ENCODE measurements at places on chromosomes 1 and 21.

DNA sequence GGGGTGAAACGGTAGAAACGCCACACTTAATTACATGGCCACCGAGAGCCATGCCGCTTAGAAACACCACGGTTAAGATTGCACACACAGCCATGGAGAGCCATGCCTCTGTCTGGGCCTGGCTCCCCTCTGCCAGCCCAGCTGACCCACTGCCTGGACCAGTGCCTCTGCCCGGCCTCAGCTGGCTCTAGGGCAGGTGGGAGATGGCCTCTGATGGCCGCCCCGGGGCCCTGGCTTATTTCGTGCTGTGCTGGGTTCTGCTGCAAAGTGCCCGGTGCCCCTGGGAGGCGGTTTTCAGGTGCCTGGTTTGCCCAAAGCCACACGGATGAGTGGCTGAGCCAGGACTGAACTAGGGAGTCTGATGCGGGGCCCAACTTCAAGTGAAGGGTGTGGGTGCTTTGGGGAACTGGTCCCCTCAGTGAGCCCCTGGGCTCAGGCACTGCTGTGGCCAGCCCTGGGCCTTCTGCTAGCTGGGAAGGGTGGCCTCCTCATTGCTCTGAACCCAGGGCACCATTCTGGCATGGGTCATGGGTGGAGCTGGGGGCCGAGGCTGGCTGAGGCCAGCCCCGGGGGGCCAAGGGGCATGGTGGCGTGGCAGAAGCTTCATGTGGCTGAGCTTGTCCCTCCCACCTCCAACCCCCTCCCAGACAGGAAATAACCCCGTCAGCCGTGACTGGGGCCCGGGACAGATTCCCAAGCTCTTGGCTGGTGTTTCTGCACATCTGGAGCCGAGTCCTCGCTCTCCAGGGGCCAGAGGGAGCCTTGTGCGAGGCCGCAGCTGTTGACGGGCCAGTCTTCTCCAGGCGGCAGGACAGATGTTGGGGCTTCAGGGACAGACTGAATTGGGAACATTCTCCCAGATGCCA is 1.9 kb upstream of the GPR153 start:
- no peak for DNase-seq

DNA sequence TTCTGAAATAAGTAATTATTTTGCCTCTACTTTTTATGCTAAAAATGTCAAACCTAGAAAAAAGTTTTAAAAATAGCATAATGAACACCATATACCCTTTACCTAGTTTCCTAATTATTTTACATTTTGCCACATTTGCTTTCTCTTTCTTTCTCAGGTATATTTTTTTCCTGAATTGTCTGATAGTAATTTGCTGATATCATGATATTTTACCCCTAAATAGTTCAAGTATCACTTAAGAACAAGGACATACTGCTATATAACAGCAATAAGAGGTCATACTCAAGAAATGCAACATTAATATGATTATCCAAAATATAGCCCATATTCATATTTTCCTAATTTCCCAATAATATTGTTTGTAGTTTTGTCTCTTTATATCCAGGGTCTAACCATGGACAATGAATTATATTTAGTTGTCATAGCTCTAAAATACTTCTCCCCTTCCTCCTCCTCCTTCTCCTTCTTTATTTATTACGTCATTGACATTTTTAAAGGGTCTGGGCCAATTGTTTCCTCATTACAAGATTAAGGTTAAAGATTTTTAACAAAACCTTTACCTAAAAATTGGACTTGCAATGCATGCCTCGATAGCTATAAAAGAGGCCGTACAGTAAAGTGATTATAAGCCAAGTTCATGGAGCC is 20.3 kb upstream of the SMYD2 start:
- DNase-seq = no peak

- DNase-seq = no peak
Observed at GRCh38 chr21:44528634-44528995, 11.4 kb downstream of the KRTAP10-1 start.

DNA sequence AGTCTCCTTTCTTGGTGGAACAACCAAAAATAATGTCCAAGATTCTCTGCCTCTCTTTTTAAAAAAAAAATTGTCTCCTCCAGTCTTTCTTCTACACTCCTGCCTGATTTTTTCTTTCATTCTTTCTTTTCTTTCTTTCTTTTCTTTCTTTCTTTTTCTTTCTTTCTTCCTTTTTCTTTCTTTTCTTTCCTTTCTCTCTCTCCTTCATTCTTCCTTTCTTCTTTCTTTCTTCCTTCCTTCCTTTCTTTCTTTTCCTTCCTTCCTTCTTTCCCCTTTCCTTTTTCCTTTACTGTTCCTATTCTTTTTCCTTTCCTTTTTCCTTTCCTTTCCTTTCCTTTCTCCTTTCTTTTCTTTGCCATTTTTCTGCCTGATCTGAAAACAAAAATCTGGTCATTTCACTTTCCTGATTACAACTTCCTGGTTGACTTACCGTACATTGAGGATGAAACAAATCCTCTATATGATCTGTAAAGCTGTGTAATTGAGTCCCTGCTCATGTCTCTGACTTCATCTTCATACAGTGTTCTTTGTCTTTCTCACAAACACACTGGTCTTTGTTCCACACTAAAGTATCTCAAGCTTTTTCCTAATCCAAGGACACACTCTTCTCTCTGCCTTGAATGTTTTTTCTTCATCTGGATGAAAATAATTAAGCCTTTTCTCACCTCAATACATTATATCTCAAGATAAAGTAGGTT is 6.1 kb upstream of the KRTAP23-1 start:
- no peak for DNase-seq

DNA sequence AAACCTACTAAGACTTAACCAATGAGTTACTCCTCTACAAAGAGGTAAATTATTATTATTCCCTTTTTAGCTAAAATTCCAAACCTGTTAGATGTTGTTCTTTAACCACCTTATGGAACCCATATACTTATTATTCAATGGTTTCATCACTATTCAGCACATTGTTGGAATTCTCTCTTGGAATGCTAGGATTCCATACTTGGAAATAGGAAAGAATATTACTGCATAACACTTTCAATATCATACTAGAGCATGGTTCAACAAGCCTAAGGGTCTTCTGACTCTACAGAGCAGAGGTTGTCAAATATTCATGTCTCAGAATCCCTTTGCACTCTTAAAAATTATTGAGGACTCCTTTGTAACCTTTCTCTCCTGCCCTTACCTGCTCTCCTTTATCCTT is 69.4 kb downstream of the DEGS1 start:
- DNase-seq = no peak

- no peak for DNase-seq
Observed at GRCh38 chr1:103120981-103121380, 12.7 kb upstream of the COL11A1 start.

- no peak for DNase-seq
Observed at GRCh38 chr1:181310560-181310959, 172.8 kb upstream of the CACNA1E start.

DNA sequence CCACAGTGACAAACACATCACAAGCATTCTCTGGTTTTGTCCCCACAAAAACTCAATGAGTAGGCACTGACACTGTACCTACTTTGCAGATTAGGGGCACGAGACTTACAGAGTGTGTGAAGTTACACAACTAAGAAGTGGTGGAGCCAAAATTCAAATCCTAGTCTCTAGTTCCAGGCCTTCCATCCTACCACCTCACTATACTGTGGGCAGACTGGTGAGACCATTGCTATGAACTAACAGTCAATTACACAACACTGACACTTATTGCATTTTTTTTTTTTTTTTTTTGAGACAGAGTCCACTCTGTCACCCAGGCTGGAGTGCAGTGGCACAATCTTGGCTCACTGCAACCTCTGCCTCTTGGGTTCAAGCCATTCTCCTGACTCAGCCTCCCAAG is 71.4 kb downstream of the KCNN3 start:
- no peak for DNase-seq

DNA sequence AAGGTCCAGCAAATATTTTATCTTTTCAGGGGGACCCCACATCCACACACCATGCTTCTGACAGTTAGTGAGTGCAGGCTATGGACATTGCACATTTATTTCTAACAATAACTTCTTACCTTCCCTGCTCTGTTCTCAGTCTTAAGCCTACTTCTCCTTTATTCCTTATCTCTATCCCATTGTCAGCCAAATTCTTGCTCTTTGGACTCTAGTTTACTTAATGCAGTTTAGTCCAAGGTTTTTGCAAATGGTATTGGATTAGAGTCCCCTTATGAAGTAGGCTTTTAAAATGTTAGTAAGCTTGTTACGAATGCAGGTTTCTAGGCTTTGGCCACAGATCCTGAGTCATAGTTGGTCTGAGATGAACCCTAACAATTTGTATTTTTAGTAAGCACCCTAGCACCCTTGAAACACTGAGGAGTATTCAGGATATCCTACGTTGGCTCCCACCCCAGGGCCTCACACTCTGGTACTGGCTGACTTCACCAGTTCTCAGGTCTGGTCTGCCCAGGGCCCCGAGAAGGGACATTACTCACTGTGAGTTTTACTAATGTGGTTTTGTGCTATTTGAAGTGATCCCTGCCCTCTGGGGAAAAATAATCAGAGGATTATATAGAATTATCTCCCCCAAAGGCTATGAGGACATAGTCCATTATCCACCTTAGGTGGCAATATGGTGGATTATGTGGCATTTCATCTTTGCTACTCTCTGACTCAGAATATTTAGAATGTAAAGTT is 239.5 kb downstream of the TGFB2 start:
- DNase-seq = no peak

Measured in cardiac septum (tissue), 1 donor.